Neural progenitor cell (in vitro differentiated cells): ENCODE measurements at places on chromosomes 5 and 9. TPM values are rescaled to one million over a fixed set of nuclear protein-coding genes. Genes with fewer than 3 reads are reported as not detected.

GRCh38 chr5:180366326-180366725 is 13.2 kb upstream of the GFPT2 start:
- no peaks in the 10 kb centered on the region for H3K36me3 ChIP-seq
- H3K4me3 ChIP-seq: no peak overlapping the region
- no peaks in the 10 kb centered on the region for H3K27me3 ChIP-seq
- H3K4me1 ChIP-seq: no peaks in the 10 kb centered on the region
- no peak for DNase-seq
- no peak overlapping the region for H3K27ac ChIP-seq

DNA sequence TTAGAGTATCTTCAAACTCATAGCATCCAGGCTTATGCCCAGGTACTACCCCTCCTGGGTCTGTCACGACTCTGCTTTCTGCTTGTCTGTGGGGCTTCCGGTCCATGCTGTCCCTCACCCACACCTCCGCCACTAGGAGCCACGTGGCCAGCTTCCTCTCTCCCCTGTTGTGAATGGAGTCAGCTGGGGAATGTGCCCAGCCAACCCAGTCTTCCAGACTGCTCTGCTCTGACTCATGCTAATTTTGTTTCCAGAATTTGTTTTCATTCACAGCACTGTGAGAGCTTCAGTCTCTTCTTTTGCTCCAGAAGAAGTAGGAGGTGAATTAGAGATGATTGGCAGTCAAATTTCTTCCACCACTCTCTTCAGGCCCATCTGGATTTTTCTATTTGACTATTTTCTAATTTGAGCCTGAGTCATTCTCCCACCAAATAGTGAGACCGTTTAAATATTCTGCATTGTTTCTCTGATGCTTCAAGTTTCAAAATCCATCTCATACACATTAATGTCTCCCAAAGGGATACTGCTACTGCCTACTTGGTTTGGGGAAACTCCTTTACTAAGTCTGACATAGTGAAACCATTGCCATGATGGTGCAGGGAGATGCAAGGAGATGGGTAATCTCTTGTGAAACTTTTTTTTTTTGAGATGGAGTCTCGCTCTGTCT is 424.1 kb upstream of the KIF2A start:
- no peak overlapping the region for H3K4me3 ChIP-seq
- no peak for DNase-seq
- no peaks in the 10 kb centered on the region for H3K36me3 ChIP-seq
- H3K4me1 ChIP-seq: peaks cover 14% of the 10 kb centered on the region
- no peak overlapping the region for H3K27ac ChIP-seq

- H3K4me1 ChIP-seq: no peaks in the 10 kb centered on the region
- DNase-seq: no peak
- no peak overlapping the region for H3K4me3 ChIP-seq
These were observed 139.4 kb upstream of the IRX1 start for GRCh38 chr5:3456121-3456681.

GRCh38 chr9:113597390-113598241 is 134.1 kb downstream of the RGS3 start:
- H3K27ac ChIP-seq: no peak overlapping the region
- no peaks in the 10 kb centered on the region for H3K36me3 ChIP-seq
- H3K4me1 ChIP-seq: peaks cover 38% of the 10 kb centered on the region
- DNase-seq: no peak
- H3K27me3 ChIP-seq: no peaks in the 10 kb centered on the region

- DNase-seq: no peak
- H3K4me1 ChIP-seq: peaks cover 7% of the 10 kb centered on the region
- H3K4me3 ChIP-seq: no peak overlapping the region
- no peaks in the 10 kb centered on the region for H3K36me3 ChIP-seq
- H3K27me3 ChIP-seq: no peaks in the 10 kb centered on the region
These were observed 8.8 kb upstream of the PLIN2 start for GRCh38 chr9:19136129-19136528.

DBH gene
- not detected in 2 replicates for total RNA-seq

SIT1 gene
- 0.56 and 0.86 TPM in 2 replicates for total RNA-seq

FKTN gene
- total RNA-seq: 34.2 and 57.7 TPM in 2 replicates

DNA sequence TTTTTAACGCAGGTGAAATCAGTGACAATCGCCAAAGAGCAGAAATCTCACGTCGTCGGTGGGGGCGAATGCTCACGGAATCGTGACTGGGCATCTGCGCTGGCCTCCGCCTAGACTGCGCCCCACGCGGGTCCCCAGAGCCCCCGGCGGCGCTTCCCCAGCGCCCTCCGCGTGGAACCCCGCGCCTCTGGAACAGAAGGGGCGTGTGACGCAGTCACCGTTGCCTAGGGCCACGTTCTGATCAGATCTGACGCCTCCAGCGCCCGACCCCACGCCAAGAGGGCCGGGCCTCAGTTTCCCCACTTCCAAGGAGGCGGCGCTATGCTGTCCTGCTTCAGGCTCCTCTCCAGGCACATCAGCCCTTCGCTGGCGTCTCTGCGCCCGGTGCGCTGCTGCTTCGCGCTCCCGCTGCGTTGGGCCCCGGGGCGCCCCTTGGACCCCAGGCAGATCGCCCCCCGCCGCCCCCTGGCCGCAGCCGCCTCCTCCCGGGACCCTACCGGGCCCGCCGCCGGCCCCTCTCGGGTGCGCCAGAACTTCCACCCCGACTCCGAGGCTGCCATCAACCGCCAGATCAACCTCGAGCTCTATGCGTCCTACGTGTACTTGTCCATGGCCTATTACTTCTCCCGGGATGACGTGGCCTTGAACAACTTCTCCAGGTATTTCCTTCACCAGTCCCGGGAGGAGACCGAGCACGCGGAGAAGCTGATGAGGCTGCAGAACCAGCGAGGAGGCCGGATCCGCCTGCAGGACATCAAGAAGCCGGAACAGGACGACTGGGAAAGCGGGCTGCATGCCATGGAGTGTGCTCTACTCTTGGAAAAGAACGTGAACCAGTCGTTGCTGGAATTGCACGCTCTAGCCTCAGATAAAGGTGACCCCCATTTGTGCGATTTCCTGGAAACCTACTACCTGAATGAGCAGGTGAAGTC is at the start of gene FTMT:
Gene FTMT (plus strand): TSS at position 240 of the 932 bp plus-strand sequence. CDS start 82 bp downstream, at position 322.
- H3K27me3 ChIP-seq: no peaks in the 10 kb centered on the region
- no peaks in the 10 kb centered on the region for H3K4me1 ChIP-seq
- H3K4me3 ChIP-seq: no peak within 1 kb of the TSS

- H3K4me1 ChIP-seq: no peaks in the 10 kb centered on the region
- no peaks in the 10 kb centered on the region for H3K27me3 ChIP-seq
- peaks cover 6% of the 10 kb centered on the region for H3K36me3 ChIP-seq
- no peak for DNase-seq
- no peak overlapping the region for H3K4me3 ChIP-seq
- H3K27ac ChIP-seq: no peak overlapping the region
These were observed 62.5 kb downstream of the IPO11 start for GRCh38 chr5:62475072-62475471.

- no peak overlapping the region for H3K4me3 ChIP-seq
- H3K27me3 ChIP-seq: no peaks in the 10 kb centered on the region
- no peaks in the 10 kb centered on the region for H3K4me1 ChIP-seq
- peaks cover 4% of the 10 kb centered on the region for H3K36me3 ChIP-seq
- H3K27ac ChIP-seq: no peak overlapping the region
These were observed 76.7 kb downstream of the STRBP start for GRCh38 chr9:123191680-123192079.

DNA sequence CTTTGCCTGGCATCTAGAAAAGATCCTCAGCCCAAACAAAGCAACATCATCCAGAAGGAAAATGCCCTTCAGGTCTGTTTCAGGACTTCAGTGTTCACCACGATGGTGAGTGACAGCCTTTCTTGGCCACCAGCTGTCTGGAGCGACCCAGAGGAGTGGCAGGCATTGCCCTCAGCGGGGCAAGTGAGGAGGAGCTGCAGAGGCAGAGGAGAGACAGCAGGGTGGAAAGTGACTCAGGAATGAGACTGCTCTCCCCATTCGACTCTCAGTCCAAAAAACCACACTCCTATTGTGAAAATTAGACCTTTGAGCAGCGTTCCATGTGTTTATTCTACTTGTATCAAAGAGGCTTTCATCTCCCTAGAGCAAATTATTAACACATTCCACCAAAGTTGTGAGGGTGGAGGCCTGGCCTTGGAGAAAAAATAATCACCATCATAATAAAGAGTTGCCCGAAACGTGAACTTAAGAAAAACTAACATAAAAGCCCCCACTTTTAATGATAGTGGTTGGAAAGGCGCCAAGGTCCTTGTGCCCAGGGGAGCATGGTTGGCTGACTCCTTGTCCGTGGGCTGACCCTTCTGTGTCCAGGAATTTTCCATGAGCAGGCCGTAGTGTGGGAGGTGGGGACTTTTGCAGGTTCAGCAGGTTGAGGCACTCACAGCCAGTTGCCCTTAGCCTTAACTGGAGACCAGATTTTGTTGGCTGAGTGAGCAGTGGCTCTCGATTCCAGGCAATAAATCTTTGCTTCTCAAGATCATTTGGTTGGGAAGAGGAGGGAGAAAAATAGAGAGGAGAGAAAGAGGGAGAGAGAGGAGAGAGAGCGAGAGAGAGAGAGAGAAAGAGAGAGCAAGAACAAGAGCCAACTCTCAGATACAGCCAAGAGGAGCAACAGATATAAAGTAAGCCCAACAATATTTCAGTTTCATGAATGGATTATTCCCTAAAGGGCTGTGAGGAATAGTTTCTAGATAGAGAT is 125.9 kb upstream of the ANKRD55 start:
- no peaks in the 10 kb centered on the region for H3K36me3 ChIP-seq
- no peak overlapping the region for H3K27ac ChIP-seq
- no peak for DNase-seq
- no peak overlapping the region for H3K4me3 ChIP-seq

GRCh38 chr5:115458003-115458409 is 86.6 kb downstream of the FEM1C start:
- no peak overlapping the region for H3K4me3 ChIP-seq
- no peak overlapping the region for H3K27ac ChIP-seq
- H3K36me3 ChIP-seq: no peaks in the 10 kb centered on the region
- no peaks in the 10 kb centered on the region for H3K27me3 ChIP-seq
- peaks cover 33% of the 10 kb centered on the region for H3K4me1 ChIP-seq

- H3K4me1 ChIP-seq: peaks cover 35% of the 10 kb centered on the region
- no peak overlapping the region for H3K27ac ChIP-seq
- H3K36me3 ChIP-seq: no peaks in the 10 kb centered on the region
- H3K4me3 ChIP-seq: no peak overlapping the region
- H3K27me3 ChIP-seq: no peaks in the 10 kb centered on the region
These were observed 16.4 kb downstream of the SLC12A7 start for GRCh38 chr5:1095302-1095989.

PCDHA10 gene
- 8.0 and 11.7 TPM in 2 replicates for total RNA-seq

DNA sequence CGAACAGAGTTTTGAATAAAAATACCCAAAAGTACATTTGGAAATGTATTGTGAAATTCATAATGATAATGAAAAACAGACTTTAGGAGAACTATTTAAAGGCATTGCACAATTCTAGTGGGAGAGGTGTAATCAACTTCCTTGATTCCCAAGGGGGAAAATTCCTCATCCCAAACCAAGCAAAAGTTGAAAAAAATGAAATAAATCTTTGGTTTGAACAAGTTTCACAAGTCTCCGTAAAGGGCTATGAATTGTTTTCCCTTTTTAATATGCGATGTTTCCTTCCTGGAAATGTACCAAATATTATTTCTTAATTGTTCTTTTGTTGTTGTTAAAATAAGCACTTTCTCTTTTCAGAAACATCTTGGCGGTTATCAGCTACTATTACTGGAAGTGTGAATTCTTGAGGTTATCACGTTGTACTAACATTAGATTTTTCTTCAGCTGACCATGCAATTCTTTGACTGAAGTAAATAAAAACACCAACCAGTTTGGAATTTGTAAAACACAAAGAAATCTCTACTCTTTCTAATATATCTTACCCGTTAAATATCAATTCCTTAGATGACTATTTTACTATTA is 59.3 kb downstream of the SVEP1 start:
- DNase-seq: no peak
- H3K4me3 ChIP-seq: no peak overlapping the region
- no peaks in the 10 kb centered on the region for H3K27me3 ChIP-seq
- no peak overlapping the region for H3K27ac ChIP-seq
- H3K4me1 ChIP-seq: no peaks in the 10 kb centered on the region

GRCh38 chr5:179152941-179153340 is 92.8 kb downstream of the ZNF354C start:
- no peak for DNase-seq
- H3K4me3 ChIP-seq: no peak overlapping the region
- H3K27ac ChIP-seq: no peak overlapping the region
- H3K4me1 ChIP-seq: no peaks in the 10 kb centered on the region
- H3K27me3 ChIP-seq: no peaks in the 10 kb centered on the region
- H3K36me3 ChIP-seq: no peaks in the 10 kb centered on the region

- no peak for DNase-seq
- H3K4me3 ChIP-seq: no peak overlapping the region
- H3K36me3 ChIP-seq: no peaks in the 10 kb centered on the region
These were observed 93.5 kb downstream of the FOXD1 start for GRCh38 chr5:73355108-73355507.

GRCh38 chr9:110996436-110997220 is 41.6 kb downstream of the LPAR1 start:
- H3K27ac ChIP-seq: no peak overlapping the region
- H3K36me3 ChIP-seq: no peaks in the 10 kb centered on the region
- peaks cover 17% of the 10 kb centered on the region for H3K4me1 ChIP-seq

- no peaks in the 10 kb centered on the region for H3K36me3 ChIP-seq
- no peaks in the 10 kb centered on the region for H3K4me1 ChIP-seq
- H3K27ac ChIP-seq: no peak overlapping the region
- H3K27me3 ChIP-seq: no peaks in the 10 kb centered on the region
- DNase-seq: no peak
- no peak overlapping the region for H3K4me3 ChIP-seq
These were observed 53.9 kb downstream of the ERAP1 start for GRCh38 chr5:96753848-96754247.

DMGDH gene
- 0.32 and 1.4 TPM in 2 replicates for total RNA-seq

DNA sequence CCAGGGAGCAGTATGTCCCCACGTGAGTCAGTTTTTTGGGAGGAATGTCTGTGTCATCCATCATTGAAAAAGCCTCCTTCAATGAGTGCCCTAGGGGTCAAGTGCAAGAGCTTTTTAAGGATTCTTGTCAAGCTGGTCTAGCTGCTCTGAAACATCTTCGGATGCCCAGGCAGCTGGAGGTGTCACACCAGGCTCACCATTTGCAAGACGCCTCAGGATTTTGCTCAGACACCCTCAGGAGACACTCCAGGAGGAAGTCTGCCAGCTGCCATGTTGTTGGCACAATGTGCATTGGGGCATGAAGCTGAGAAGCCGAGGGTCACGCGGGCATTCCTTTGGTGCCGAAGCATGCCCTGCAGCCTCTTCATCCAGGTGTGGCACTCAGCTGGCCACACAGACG is 111.1 kb upstream of the S1PR3 start:
- H3K36me3 ChIP-seq: no peaks in the 10 kb centered on the region
- no peak overlapping the region for H3K27ac ChIP-seq
- no peaks in the 10 kb centered on the region for H3K4me1 ChIP-seq
- H3K4me3 ChIP-seq: no peak overlapping the region
- no peak for DNase-seq
- no peaks in the 10 kb centered on the region for H3K27me3 ChIP-seq
